ENCODE measurements at places on chromosomes 11 and 22.

DNA sequence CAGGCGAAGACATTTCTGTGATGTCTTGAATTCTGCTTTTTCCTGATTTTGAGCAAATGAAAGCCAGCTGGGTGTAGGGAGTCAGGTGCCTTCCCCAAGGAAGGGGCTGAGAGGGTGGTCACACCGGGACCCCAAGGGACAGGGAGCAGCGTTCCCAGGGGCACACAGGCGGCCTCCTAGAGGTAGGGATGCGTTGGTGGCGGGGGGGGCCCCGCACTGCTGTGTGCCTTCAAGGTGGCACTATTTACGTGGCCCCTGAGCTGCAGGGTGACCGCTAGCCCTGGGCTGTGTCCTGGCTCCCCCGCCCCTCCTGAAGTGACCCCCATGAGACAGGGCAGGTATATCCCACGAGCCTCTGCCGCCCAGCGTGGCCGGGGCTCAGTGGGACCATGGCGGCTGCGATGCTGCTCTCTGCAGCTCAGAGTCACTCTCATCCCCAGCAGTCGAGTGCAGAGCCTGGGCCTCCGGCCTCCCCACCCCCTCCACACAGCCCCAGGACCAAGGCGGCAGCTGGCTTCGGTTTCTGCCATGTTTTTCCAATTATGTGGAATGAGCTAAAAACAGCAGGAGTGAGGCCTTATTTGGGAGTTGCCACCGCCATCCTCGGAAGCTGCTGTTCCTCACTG is 60.9 kb downstream of the LRP5 start:
- DNase-seq = no peak

GRCh38 chr11:1739576-1739975 is 10.8 kb downstream of the IFITM10 start:
- DNase-seq = no peak

DNA sequence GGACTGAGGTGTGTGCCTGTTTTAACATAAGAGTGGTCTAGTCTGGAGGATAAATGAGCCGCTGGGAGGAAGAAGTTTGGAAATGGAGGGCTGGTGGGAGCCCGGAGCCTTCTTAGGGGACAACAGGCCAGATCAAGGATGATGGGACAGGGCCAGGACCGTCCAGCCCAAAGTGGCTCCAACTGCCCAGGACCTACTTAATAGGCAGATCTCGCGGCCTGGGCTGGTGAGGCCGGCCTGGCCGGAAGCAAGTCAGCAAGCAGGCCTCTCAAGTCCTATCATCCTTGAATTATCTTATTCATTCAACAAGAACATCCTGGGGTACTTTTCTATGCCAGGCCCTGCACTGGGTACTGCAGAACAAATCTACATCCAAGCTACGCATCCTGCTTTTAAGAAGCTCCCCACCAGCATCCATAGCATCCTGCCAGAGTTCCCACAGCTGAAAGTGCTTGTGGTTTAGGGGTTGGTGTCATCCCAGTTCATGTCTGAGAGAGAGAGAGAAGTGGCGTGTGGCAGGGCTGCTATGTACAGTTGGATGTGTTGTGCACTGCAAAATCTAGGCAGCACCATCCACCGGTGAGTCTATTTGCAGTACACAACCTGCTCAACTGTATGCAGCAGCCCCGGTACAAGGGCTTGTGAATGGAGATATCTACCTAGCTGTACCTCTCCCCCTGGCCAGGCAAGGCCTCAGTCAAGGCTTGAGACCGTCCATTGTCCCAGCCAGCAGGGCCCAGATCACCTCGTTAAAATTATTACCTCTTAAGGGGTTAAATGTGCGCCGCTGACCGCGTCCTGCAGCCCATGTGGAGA is 82.1 kb downstream of the FBLN1 start:
- DNase-seq = no peak

- no peak for DNase-seq
Observed at GRCh38 chr22:38704654-38705234, 1.0 kb upstream of the GTPBP1 start.

GRCh38 chr11:131980888-131981668 is 610.7 kb downstream of the NTM start:
- DNase-seq = no peak

DNA sequence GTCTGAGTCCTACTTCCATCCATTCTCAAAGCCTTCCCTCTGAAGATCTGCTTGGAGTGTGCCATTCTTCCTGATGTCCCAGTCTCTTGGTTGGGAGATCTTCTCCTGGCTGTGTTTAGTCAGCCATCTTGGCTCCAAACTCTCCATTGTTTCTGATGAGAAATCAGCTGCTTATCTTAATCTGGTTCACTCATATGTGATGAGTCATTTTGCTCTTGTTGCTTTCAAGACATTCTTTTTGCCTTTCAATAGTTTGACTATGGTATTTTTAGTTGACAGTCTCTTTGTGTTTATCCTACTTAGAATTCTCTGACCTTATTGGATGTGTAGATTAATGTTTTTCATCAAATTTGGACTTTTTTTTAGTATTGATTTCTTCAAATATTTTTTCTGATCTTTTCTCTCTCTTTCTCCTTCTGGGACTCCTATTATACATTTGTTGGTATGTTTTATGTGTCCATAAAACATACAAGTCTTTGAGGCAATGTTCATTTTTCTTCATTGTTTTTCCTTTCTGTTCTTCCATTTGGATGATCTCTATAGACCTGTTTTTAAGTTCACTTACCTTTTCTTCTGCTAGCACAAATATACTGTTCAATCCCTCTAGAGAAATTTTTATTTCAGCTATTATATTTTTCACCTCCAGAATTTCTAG is 77.2 kb upstream of the CLPB start:
- DNase-seq = no peak

- DNase-seq = no peak
Observed at GRCh38 chr22:27352426-27352825, 449.1 kb downstream of the MN1 start.
